Stimulated activated CD8-positive, alpha-beta memory T cell treated with anti-CD3 and anti-CD28 coated beads, Interleukin-7, amount 100 ng/mL, for 1 hour (primary cell): ENCODE measurements at places on chromosomes 7 and 10.

DNA sequence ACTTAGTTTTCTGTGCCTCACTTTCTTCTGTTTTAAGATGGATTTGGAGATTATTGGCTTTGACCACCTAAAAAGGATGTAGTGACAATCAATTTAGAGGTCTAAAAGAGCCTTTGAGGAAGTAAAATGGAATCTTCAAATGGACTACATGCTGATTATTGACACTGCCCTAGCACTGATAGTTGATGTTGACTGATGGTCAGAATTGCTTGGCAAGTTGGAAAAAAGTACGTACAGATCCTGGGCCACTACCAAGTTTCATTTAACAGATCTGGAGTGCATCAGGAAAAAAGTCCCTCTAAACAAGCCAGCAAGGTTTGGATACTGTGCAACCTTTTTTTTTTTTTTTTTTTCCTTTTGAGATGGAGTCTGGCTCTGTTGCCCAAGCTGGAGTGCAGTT lies 81.1 kb downstream of the TCF7L2 start:
- DNase-seq: no peak

GRCh38 chr10:92122941-92123450 lies 167.9 kb downstream of the CPEB3 start:
- DNase-seq: no peak

DNA sequence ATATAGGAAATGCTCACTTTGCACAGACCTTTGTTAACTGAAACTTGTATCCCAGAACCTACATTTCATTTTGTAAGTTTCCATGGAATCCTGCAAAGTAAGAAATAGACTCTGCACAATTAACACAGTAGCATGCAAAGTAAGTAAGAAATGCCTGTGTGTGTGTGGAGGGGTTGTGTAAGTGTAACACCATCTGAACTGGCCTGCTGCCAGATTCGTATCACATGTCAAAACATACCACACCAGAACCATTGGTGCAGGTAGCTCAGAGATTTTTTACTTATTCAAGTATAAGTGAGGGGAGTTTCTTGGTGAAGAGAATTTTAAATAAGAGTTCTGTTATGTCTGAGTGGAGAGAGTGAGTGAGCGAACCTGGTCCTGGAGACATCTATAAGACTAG lies 17.9 kb upstream of the DDX21 start:
- no peak for DNase-seq

- no peak for DNase-seq
These were observed 3.3 kb upstream of the UNCX start for GRCh38 chr7:1229202-1229947.

- DNase-seq: no peak
These were observed 325.2 kb downstream of the BICC1 start for GRCh38 chr10:58837826-58838225.
